ENCODE measurements at places on chromosomes 3 and 15.

DNA sequence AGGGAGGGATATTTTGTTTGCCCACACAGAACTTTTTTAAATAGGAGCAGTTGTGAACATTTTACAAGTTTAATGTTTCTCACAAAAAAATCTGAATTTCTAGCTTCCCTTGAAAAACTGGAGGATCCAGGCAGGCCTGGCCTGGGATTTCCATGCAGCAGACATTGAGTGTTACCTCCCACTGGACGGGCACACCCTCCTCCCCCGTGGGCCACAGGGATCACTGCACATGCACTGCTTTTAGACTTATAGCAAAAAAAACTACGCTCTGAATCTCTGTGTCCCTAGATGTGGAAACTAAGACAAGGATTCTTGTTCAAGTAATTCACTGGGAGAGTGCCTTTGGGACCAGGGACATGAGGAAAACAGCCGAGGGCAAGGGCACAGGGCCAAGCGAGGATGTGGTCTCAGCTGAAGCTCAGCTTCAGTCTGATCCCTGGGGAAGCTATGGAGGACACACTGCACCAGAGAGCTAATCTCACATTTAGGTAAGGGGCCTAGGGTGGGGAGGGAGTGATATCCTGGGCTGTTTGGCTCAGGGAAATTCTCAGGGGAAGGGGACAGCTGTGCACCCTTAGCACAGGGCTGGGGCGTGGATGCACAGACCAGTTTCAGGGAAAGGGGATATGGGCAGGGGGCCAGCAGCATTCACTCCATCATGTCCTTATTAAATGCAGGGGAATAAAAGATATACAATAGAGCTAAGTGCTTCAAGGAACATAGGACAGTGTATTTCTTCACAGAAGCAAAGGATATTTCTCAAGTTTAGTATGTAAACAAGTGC lies 46.0 kb downstream of the FSIP1 start:
- H3K27ac ChIP-seq, result no peak overlapping the region
- DNase-seq, result no peak
- H3K27me3 ChIP-seq, result no peaks in the 10 kb centered on the region

- DNase-seq, result no peak
- no peaks in the 10 kb centered on the region for H3K4me1 ChIP-seq
- H3K27me3 ChIP-seq, result no peaks in the 10 kb centered on the region
- H3K4me3 ChIP-seq, result no peak overlapping the region
- no peaks in the 10 kb centered on the region for H3K36me3 ChIP-seq
Measured at GRCh38 chr3:184807549-184807948, 4.4 kb upstream of the VPS8 start.

- H3K4me1 ChIP-seq, result peaks cover 38% of the 10 kb centered on the region
- peak overlapping the region; percentile 83 for H3K27ac ChIP-seq
- H3K36me3 ChIP-seq, result no peaks in the 10 kb centered on the region
- no peak overlapping the region for H3K4me3 ChIP-seq
- DNase-seq, result peak; percentile 96
Measured at GRCh38 chr3:192850451-192850981, 67.1 kb downstream of the MB21D2 start.

GRCh38 chr3:151789853-151790463 lies 24.0 kb upstream of the AADAC start:
- no peaks in the 10 kb centered on the region for H3K27me3 ChIP-seq
- DNase-seq, result no peak
- no peaks in the 10 kb centered on the region for H3K36me3 ChIP-seq
- H3K27ac ChIP-seq, result no peak overlapping the region
- H3K4me3 ChIP-seq, result no peak overlapping the region
- peaks cover 5% of the 10 kb centered on the region for H3K4me1 ChIP-seq

DNA sequence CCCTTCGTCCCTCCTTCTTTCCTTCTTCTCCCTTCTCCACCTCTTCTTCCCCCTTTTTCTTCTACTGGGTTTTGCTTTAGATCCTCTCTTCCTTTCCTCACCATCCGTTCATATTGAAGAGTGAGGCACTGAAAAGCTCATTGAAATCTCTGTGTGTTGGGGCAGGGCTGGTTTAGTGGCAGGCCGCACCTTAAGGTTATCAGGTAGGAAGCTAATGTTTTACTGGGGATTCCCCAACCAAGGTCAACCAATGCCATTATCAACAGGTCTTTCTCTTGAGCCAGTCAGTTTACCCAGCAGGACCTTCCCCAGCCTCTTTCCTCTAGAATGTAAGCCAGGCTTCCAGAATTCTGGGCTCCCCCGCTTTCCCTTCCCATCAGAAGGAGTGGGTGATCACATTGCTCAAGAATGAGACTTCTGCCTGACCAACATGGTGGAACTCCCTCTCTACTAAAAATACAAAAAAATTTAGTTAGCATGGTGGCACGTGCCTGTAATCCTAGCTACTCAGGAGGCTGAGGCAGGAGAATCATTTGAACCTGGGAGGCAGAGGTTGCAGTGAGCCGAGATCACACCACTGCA lies 11.5 kb upstream of the VPS8 start:
- no peaks in the 10 kb centered on the region for H3K27me3 ChIP-seq
- no peak overlapping the region for H3K27ac ChIP-seq
- no peaks in the 10 kb centered on the region for H3K36me3 ChIP-seq
- H3K4me3 ChIP-seq, result no peak overlapping the region
- DNase-seq, result no peak
- no peaks in the 10 kb centered on the region for H3K4me1 ChIP-seq

- H3K36me3 ChIP-seq, result no peaks in the 10 kb centered on the region
- no peak for DNase-seq
- H3K4me1 ChIP-seq, result no peaks in the 10 kb centered on the region
- no peak overlapping the region for H3K27ac ChIP-seq
Measured at GRCh38 chr3:187616307-187616972, 53.8 kb downstream of the SST start.

DNA sequence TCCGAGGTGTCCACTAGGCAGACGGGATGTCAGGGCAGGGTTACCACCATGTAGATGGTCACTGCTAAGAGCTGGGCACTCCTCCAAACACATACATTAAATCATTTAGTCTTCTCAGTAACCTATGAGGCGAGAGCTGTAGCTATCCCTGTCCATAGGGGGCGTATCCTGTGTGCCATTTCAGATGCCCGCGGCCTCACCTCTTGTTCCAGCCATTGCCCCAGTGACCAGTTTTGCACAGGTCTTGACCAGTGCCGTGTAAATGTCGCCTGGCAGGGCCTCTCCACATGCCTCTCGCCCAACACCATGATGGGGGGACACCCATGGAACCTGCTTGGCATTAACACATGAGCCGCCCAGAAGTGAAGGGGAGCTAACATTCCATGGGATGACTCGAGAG lies 20.8 kb upstream of the SRP14 start:
- H3K27me3 ChIP-seq, result no peaks in the 10 kb centered on the region
- no peak overlapping the region for H3K4me3 ChIP-seq
- DNase-seq, result peak; percentile 56
- H3K27ac ChIP-seq, result no peak overlapping the region
- H3K36me3 ChIP-seq, result no peaks in the 10 kb centered on the region

DNA sequence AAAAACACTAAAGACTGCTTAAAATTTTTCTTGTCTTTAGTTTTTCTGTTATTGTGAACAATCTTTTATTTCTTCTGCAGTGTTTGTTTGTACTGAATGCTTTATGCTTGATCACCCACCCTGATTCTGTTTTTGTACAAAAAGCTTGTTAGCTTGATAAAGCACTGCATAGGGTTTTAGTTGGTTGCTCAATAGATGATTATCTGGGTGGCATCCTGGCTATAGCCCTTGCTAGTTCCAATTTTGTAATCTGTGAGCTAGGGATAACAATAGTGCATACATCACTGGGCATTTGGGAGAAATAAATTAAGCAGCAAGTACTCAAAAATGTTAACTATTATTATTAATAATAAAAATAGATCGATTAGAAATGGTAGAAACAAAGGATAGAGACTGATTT lies 102.3 kb downstream of the ZPLD1 start:
- H3K4me1 ChIP-seq, result no peaks in the 10 kb centered on the region
- H3K4me3 ChIP-seq, result no peak overlapping the region
- H3K27ac ChIP-seq, result no peak overlapping the region
- no peaks in the 10 kb centered on the region for H3K36me3 ChIP-seq
- no peaks in the 10 kb centered on the region for H3K27me3 ChIP-seq

- peaks cover 9% of the 10 kb centered on the region for H3K4me1 ChIP-seq
- no peaks in the 10 kb centered on the region for H3K36me3 ChIP-seq
- H3K27me3 ChIP-seq, result no peaks in the 10 kb centered on the region
- no peak overlapping the region for H3K4me3 ChIP-seq
- DNase-seq, result no peak
Measured at GRCh38 chr15:87669846-87670245, 586.7 kb downstream of the NTRK3 start.

GRCh38 chr3:145197051-145197820 lies 963.7 kb downstream of the PLOD2 start:
- DNase-seq, result peak; percentile 24
- no peak overlapping the region for H3K4me3 ChIP-seq
- no peak overlapping the region for H3K27ac ChIP-seq
- no peaks in the 10 kb centered on the region for H3K36me3 ChIP-seq
- H3K4me1 ChIP-seq, result no peaks in the 10 kb centered on the region

- H3K4me3 ChIP-seq, result no peak overlapping the region
- H3K27ac ChIP-seq, result no peak overlapping the region
- DNase-seq, result no peak
- H3K4me1 ChIP-seq, result peaks cover 21% of the 10 kb centered on the region
- no peaks in the 10 kb centered on the region for H3K27me3 ChIP-seq
- no peaks in the 10 kb centered on the region for H3K36me3 ChIP-seq
Measured at GRCh38 chr15:70192490-70192889, 94.8 kb upstream of the TLE3 start.

- H3K27me3 ChIP-seq, result no peaks in the 10 kb centered on the region
- no peaks in the 10 kb centered on the region for H3K36me3 ChIP-seq
- H3K4me1 ChIP-seq, result peaks cover 9% of the 10 kb centered on the region
- no peak overlapping the region for H3K27ac ChIP-seq
- no peak for DNase-seq
- H3K4me3 ChIP-seq, result no peak overlapping the region
Measured at GRCh38 chr3:170196833-170197232, 15.3 kb upstream of the PHC3 start.

- H3K4me1 ChIP-seq, result no peaks in the 10 kb centered on the region
- DNase-seq, result no peak
- H3K27ac ChIP-seq, result no peak overlapping the region
- H3K4me3 ChIP-seq, result no peak overlapping the region
- H3K27me3 ChIP-seq, result no peaks in the 10 kb centered on the region
- H3K36me3 ChIP-seq, result no peaks in the 10 kb centered on the region
Measured at GRCh38 chr3:107313711-107314110, 63.5 kb upstream of the CCDC54 start.

DNA sequence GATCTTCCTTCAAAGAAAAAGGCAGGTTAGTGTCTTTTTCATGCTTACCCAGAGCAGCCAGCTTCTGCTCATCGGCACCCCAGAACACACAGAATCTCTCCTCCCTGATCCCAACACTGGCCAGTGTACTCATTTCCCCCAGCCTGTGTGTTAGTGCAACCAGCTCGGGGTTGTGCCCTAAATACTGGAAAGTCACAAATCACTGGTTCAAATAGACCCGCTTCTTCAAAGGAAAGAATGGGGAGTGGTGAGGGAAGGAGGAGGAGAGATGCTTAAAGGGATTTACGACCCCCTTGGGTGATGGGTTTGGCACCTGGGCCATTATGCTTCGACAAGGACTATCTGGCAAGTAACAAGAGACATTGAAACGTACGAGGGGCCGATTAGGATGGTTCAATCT lies 114.0 kb downstream of the FOXB1 start:
- peaks cover 24% of the 10 kb centered on the region for H3K4me1 ChIP-seq
- DNase-seq, result no peak
- no peak overlapping the region for H3K27ac ChIP-seq
- no peaks in the 10 kb centered on the region for H3K36me3 ChIP-seq
- H3K4me3 ChIP-seq, result no peak overlapping the region

GRCh38 chr3:161149529-161149928 lies 44.4 kb upstream of the B3GALNT1 start:
- no peaks in the 10 kb centered on the region for H3K36me3 ChIP-seq
- no peaks in the 10 kb centered on the region for H3K27me3 ChIP-seq
- H3K4me3 ChIP-seq, result no peak overlapping the region

GRCh38 chr3:73868688-73869315 lies 244.1 kb upstream of the PDZRN3 start:
- no peak overlapping the region for H3K4me3 ChIP-seq
- DNase-seq, result no peak

DNA sequence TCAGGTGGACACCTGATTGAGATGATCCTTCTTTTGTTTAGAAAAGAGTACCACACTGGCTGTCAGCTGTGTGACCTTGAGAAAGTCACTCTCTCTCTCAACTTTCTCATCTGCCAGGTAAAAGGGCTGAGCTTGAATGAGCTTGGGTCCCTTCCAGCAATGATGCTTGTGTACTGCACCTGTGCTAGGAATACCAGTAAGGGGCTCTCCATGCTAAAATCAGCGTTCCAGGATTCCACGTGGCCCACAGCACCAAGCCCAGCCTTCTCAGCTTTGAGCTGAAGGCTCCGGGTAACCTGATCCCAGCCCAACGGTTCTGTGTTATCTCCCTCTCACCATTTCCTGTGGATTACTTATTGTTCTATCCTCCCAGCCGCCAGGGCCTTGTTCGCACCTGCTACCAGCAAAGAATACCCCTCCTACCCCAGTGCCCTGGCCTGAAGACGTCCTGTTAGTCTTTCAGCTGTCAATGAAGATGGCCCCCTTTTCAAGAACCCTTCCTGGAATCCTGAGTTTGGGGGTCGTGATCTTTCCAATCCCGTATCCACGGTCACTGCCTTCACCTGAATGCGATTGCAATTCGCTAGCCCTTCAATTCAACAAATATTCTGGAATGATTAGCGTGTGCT lies 54.2 kb upstream of the CGNL1 start:
- no peaks in the 10 kb centered on the region for H3K27me3 ChIP-seq
- H3K36me3 ChIP-seq, result no peaks in the 10 kb centered on the region

- no peak overlapping the region for H3K27ac ChIP-seq
- no peaks in the 10 kb centered on the region for H3K4me1 ChIP-seq
- H3K36me3 ChIP-seq, result no peaks in the 10 kb centered on the region
- no peak for DNase-seq
- H3K4me3 ChIP-seq, result no peak overlapping the region
Measured at GRCh38 chr3:188111002-188111584, 42.9 kb upstream of the LPP start.

- no peak overlapping the region for H3K27ac ChIP-seq
- no peaks in the 10 kb centered on the region for H3K27me3 ChIP-seq
Measured at GRCh38 chr3:81299481-81299880, 462.0 kb downstream of the GBE1 start.

- H3K4me3 ChIP-seq, result no peak overlapping the region
- peak overlapping the region; percentile 76 for H3K27ac ChIP-seq
- H3K27me3 ChIP-seq, result no peaks in the 10 kb centered on the region
- no peak for DNase-seq
- H3K4me1 ChIP-seq, result peaks cover 65% of the 10 kb centered on the region
- H3K36me3 ChIP-seq, result no peaks in the 10 kb centered on the region
Measured at GRCh38 chr3:31903686-31904431, 77.2 kb downstream of the OSBPL10 start.

GRCh38 chr3:150251187-150252062 lies 156.7 kb upstream of the TSC22D2 start:
- no peak for DNase-seq
- H3K27me3 ChIP-seq, result no peaks in the 10 kb centered on the region
- H3K4me3 ChIP-seq, result no peak overlapping the region
- H3K4me1 ChIP-seq, result peaks cover 36% of the 10 kb centered on the region
- H3K36me3 ChIP-seq, result no peaks in the 10 kb centered on the region
